Lung (tissue), 17 donors: ENCODE measurements at places on chromosomes 5 and 9.
A peak's percentile ranks its signal among the peaks of the same experiment; 100 is the strongest.

GRCh38 chr5:54693936-54694657 lies 176.5 kb downstream of the SNX18 start:
- DNase-seq, result peak; percentile 90

DNA sequence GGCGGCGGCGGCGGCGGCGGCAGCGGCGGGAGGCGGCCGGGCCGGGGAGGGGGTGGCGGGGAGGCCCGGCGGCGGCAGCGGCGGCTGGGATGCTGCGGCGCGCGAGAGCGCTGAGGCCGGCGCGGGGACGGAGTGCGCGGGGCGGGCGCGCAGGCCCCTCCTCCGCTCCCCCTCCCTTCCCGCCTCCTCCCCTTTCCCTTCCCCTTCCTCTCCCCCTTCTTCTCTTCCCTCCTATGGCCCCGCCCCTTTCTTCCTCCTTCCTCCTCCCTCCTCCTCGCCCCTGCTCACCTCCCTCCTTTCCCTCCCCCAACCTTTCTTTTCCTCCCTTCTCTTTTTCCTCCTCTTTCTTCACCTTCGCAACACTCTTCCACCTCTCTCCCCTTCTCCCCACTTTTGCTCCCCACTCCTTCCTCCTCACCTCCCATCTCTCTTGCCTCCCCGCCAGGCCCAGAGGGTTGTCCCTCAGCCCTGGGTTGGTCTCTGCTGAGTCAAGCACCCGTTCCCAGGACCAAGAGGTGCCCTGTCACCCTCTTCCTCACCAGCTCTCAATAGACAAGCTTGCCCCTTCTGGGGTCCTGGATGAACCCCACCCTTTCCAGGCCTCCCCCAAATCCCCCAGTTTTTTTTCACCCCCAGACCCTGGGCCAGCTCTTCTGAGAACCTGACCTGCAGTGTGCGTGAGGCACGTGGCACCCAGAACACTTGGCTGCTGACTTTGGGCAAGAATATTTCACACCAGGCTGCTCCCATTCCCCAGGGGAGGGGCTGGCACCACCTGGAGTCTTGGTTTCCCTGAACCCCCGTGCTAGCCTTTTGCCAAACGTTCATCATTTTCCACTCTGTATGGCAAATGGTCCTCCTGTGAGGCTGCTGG lies at the start of gene SEMA4D:
TSS of gene SEMA4D (minus strand) at position 136 of the 874 bp plus-strand sequence. CDS start 92,657 bp downstream, outside the sequence.
- peak; percentile 68 for DNase-seq

DNA sequence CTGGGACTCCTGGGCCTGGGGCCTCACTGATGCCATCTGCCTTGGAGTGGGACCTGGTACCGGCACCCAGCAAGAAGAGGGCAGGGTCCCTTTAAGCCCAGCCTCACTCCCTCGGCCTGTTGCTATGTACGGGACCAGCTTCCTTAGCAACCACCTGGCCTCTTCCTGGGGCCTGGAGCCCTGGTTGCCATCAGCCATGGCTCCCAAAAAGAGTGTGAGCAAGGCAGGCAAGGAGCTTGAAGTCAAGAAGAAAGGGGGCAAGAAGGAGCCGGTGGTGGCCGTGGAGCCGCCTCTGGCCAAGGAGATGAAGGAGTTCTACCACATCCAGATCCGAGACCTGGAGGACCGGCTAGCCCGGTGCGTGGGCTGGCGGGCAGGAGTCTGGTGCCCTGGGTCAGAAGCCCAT lies at the start of gene CFAP157:
TSS of gene CFAP157 (plus strand) at position 153 of the 406 bp plus-strand sequence. CDS start at position 197, 44 bp downstream.
- DNase-seq, result peak; percentile 26

GRCh38 chr5:118233606-118234005 lies 754.7 kb downstream of the DTWD2 start:
- DNase-seq, result no peak

GRCh38 chr9:8890695-8891094 lies 1091.1 kb upstream of the DMAC1 start:
- DNase-seq, result no peak
